ENCODE measurements at places on chromosomes 2 and 18.

- no peak for DNase-seq
These were observed 28.4 kb downstream of the MCEE start for GRCh38 chr2:71101656-71102055.

DNA sequence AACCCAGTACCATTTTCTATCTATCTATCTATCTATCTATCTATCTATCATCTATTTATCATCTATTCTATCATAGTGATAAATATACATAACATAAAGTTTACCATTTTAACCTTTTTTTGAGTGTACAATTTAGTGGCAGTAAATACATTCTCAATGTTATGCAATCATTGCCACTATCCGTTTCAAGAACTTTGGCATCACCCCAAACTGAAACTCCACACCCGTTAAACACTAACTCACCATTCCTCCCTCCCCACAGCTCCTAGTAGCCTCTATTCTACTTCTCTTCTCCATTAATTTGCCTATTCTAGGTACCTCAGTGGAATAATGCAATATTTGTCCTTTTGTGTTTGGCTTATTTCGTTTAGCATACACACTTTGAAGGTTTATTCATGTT is 82.5 kb upstream of the KCNE4 start:
- no peak for DNase-seq

DNA sequence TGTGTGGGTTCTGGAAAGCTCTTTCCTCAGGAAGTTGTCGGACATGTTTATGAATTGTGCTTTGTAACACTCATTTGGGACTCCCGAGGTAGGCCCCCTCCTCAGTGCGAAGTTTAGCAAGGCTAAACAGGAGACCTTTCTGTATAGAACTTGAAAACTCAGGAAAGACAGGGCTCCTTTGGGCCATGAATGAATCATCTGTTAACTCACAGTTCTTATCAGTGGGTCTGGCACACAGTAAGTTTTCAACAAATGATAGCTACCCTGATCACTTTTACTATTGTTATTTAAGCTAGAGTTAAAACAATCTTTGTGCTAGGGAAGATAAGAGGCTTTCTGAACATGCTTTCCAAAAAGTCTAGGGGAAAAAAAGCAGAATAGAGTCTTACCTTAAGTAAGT is 430.5 kb upstream of the ETAA1 start:
- no peak for DNase-seq

DNA sequence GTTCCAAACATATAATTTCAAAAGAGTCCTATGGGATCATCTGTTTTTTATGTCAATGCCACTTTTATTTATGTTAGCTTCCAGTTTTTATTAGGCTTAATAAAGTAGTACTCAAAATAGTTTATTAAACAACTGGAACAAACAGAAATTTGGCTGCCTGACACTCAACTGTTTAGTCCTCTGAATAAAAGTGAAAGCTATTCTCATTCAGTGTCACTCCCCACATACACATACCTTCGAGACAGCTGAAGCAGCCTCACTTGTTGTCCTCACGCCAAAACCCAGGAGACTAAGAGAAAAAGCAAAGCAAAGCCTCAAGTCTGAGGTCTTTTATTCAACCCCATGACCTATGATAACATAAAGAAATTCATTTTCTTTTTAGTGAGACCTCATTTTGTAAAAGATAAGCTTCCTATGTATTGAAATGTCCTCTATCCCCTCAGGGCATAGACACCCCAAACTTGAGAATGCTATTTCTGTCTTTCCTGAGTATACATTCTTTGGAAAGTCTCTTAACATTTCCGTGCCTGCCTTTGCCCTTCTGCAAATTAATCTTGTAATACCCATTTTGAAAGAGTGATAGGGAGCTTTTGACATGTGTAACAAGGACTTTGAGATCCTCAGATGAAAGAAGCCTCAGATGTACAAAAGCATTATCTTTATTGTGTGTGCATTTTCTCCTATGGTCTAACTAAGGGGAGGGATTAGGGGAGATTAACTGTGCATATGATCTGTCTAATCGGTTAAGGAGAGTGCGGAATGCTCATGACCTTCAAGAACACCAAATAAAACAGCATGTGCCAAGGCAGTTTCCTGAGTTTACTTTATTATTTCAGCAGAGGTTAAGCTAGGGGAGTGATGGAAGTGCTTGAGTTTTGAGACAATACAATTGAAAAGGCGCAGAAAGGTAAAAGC is 1523.7 kb upstream of the PIK3C3 start:
- DNase-seq = no peak

DNA sequence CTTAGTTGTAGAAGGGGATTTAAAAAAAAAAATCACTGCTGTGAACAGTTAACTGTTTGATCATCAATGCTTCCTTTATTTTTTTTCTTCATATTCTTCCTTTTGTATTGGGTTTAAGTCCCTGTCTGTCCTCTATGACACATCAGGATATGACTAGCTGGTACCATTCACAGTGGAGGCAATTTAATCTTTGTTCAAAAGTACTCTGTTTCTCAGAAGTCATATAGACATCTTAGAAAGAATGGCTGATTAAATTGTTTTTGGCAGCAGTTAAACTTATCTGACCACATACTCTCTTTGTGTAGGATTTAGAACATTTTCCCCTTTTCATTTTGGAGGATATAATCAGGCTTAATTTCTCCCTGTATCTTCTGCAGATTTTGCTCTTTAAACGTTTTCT is 807.8 kb upstream of the CDH2 start:
- no peak for DNase-seq

DNA sequence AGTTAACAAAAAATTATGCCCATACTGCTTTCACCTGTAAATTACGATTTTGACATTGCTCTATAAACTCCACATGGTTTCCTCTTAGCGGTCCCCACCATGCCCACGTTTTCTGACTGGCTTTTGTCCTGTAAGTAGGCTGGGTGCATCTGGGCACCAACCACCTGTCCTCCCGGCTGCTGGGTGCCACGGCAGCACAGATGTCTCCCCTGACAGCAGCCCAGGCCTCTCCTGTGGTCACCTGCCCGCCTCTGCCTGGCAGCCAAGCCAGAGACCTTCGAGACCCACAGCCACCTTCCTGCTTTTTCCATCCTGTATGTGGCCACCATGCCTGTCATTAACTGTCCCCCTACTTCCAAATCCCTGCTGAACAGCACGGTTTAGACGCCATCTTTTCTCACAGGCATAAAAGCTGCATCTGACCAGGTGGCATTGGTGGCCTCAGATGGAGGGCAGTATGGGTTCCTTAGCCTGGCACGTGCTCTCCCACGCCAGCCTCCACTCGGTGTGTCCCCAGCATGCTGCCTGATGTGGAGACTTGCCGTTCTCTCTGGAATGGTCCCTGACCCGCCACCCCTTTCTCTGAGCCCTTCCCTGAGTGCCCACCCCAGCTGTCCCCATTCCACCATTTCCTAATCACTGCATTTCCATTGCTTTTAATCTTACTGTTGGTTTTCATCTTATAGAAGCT is 18.9 kb downstream of the SNORC start:
- DNase-seq = no peak

DNA sequence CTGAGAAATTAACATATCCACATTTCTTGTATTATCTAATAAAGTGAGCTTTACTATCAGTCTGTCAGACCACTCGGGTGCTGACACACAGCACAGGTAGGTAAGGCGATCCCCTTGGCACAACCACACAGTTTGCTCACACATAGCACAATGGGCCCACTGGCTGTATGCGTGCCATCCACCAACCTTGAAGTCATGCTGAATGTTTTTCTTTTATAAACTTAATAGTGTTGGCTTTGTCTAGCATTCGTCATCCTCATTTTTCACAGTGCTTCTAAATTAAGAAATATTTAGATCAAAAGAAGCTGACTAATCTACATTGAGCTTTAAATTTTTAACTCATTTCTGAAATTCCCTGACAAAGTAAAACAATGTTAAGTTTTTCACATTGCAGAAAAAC is 50.0 kb upstream of the PAPOLG start:
- DNase-seq = no peak

GRCh38 chr2:58032764-58033080 is 13.9 kb upstream of the VRK2 start:
- DNase-seq = no peak

DNA sequence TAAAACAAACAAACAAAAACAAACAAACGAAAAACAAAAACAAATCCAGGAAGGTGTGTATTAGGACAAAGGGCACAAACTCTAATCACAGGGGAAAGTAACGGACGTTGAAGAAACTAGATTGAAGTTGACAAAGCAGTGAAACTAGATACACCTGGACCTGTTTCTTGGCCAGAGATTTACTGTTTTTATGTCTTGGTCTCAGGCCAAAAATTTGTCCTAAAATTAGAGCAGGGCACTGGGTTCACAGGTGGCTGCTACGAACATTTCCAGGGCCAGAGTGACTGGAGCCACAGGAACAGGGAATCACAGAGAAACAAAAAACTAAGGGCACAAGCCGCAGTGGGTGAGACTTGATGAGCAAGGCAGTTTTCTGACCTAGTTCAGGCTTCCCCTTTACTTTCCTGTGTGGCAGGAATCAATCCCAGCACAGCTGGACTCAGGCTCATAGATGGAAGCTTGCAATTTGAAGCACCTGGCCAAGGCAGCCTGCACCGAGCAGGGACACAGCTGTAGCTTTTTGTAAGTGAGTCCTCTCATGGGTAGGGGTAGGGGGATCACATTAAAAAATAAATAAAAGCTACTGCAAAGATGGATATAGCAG is 329.4 kb downstream of the DLGAP1 start:
- no peak for DNase-seq

GRCh38 chr18:51323961-51324360 is 126.5 kb upstream of the MEX3C start:
- no peak for DNase-seq

GRCh38 chr2:219744600-219744999 is 117.2 kb downstream of the SLC4A3 start:
- DNase-seq = no peak
